ENCODE measurements at places on chromosomes 3 and 15. TPM values are rescaled to one million over a fixed set of nuclear protein-coding genes. Genes with fewer than 3 reads are reported as not detected.

The CCDC39 gene
- not detected for total RNA-seq

The IQCF5 gene
- total RNA-seq: not detected

The PAQR5 gene
- not detected for total RNA-seq

The GLDN gene
- total RNA-seq: not detected

The ROBO1 gene
- not detected for total RNA-seq

The MYO5C gene
- total RNA-seq: 3.3 TPM

All from T-helper 17 cell (primary cell).